GM13977 (cell line): ENCODE measurements at places on chromosomes 16 and 17.

GRCh38 chr16:75965504-75966374 is 239.4 kb upstream of the CPHXL start:
- no peak for DNase-seq

GRCh38 chr17:31052187-31052889 is 42.4 kb upstream of the NF1 start:
- DNase-seq: no peak

- DNase-seq: no peak
Observed at GRCh38 chr16:5396880-5397279, 299.3 kb upstream of the EEF2KMT start.

DNA sequence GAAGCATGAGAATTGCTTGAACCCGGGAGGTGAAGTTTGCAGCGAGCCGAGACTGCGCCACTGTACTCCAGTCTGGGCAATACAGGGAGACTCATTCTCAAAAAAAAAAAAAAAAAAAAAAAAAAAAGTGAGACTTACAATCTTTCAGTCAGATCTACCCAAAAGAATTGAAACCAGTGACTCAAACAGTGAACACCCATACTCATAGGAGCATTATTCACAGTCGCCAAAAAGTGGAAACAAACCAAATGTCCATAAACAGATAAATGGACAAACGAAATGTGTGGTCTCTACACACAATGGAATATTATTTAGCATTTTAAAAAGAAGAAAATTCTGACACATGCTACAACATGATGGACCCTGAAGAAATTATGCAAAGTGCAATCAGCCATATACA is 9.1 kb upstream of the SCNN1B start:
- DNase-seq: peak; percentile 35

GRCh38 chr16:55834049-55834448 is 1.2 kb upstream of the CES1 start:
- DNase-seq: no peak

DNA sequence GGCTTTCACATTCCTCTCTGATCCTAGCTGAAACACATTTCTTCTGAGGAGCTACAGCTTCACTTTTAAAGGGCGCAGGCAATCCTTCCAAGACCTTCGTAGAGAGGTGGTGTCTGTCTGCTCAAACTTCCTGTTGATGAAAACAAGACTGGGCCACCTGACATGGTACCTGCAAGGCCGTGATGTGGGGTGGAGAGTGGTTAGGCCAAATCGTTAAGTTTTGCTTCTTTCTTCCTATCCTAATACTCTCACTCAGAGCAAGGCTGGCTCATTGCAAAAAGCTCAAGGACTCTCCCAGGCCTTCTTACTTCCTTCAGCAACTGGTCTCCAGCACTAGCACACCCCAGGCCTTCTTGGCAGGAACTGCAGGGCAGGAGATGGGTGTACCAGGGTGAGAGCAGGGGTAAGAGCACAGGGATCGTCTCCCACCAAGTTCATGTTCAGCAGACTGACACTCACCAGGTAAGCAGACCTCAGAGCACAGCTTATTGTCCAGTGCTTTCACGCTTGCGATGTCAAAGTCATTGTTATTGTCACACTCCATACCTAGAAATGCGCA is 10.9 kb upstream of the FOXJ1 start:
- DNase-seq: no peak

GRCh38 chr16:23420011-23420410 is 33.0 kb downstream of the COG7 start:
- no peak for DNase-seq

- no peak for DNase-seq
Observed at GRCh38 chr16:28130099-28131088, 66.9 kb upstream of the GSG1L start.
